ENCODE measurements at places on chromosomes 1 and 21. TPM values are rescaled to one million over a fixed set of nuclear protein-coding genes. Genes with fewer than 3 reads are reported as not detected.

DNA sequence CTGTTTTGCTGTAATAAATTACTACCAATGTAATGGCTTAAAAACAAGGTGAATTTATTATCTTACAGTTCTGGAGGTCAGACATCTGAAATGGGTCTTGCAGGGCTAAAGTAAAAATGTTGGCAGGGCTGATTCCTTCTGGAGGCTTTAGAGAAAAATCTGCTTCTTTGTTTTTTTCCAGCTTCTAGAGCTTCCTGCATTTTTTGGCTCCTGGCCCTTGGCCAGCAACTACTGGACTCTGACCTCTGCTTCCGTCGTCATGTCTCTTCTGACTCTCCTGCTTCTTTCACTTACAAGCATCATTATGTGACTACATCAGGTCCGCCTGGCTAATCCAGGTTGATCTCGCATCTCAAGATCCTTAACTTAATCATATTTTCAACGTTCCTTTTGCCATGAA is 350.9 kb downstream of the S1PR1 start:
- H3K4me1 ChIP-seq: no peaks in the 10 kb centered on the region
- H3K27me3 ChIP-seq: no peaks in the 10 kb centered on the region
- H3K36me3 ChIP-seq: no peaks in the 10 kb centered on the region
- H3K4me3 ChIP-seq: no peak overlapping the region

DNA sequence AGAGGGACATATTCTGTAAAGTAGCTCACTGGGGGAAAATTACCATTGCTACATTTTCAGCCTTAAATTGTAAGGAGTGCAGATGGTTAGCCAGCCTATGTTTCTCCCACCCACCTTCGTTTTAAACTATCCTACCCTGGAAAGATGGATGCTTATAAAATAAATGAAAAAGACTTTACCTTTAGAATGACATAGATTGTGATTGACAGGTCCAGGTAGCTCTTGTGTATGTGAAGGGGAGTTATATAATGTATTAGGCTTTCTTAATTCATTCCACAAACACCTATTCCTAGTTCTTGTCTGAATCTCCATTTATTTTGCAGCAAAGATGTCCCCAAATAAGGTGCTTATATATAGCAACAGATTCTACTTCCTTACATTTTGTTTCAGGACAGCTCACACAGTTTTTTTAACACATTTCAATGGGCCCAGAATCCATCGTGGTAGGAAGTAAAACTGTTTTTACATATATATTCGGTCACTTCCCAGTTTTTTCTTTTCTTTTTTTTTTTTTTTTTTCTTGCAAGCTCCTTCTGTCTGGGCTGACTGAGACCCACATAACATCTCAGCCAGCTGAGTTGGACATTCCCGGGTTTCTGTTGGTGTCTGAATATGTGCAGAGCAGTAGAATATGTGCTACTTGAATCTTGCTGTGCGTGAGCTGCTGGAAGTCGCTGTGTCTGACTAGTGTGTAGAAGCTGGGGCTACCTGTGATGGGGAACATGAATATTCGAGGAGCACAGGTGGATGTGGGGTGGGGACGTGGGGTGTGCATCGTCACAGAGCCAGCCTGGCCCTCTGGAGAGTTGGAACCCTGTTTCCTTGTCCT is 27.8 kb downstream of the UCK2 start:
- H3K27me3 ChIP-seq: no peaks in the 10 kb centered on the region
- H3K4me1 ChIP-seq: peaks cover 57% of the 10 kb centered on the region
- H3K36me3 ChIP-seq: no peaks in the 10 kb centered on the region
- H3K4me3 ChIP-seq: no peak overlapping the region
- no peak for DNase-seq

GRCh38 chr1:161983725-161984124 is 39.9 kb downstream of the OLFML2B start:
- H3K27me3 ChIP-seq: no peaks in the 10 kb centered on the region
- H3K36me3 ChIP-seq: no peaks in the 10 kb centered on the region
- H3K4me3 ChIP-seq: no peak overlapping the region
- H3K27ac ChIP-seq: no peak overlapping the region
- H3K4me1 ChIP-seq: no peaks in the 10 kb centered on the region

DNA sequence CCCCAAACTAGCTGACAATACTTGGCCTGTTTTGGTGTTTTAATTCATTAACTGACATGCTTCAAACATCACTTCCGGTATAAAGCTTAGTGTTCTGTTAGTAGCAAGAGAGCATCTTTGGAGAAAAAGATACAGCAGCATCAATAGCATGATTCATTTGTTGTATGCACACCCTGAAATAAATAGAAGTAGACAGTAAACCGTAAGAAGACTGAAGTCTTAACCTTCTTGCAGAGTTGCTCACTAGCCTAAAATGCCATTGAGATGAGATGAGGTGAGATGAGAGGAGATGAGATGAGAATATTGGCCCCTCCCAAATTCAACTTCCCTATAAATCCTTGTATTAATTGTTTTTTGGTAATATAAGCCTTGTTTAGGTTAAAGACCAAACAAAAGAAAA is 108.8 kb downstream of the TNFSF18 start:
- H3K27me3 ChIP-seq: no peaks in the 10 kb centered on the region
- DNase-seq: no peak
- no peak overlapping the region for H3K27ac ChIP-seq
- H3K4me1 ChIP-seq: no peaks in the 10 kb centered on the region
- H3K4me3 ChIP-seq: no peak overlapping the region

DNA sequence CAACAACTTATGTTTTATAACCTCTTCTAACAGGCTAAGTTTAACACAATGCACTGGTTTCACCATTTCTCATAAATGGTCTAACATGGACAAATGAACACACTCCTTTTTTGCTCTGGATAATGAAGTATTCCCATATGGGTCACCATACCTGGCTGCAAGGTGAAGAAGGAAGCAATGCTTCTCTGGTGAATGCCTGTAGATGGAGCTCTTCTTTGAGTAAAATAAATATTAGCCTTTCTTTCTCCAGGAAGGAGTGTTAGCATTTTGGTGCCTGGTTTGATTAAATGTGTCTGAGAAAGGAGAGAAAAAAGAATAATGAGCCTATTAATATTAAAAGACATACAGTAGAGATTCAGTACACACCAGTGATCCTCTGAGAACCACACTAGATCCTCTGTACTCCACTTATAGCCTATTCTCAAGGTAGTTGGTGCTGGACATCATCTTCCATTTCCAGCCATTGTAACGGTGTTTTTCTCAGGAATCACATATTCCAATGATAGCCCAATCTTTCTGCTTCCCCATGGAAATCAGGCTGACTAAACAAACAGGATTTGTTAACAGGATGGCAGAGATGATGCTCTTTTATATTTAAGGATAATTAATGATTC is 17.6 kb downstream of the MTFR1L start:
- H3K27me3 ChIP-seq: no peaks in the 10 kb centered on the region
- no peak overlapping the region for H3K4me3 ChIP-seq
- H3K36me3 ChIP-seq: peaks cover 22% of the 10 kb centered on the region
- no peak overlapping the region for H3K27ac ChIP-seq

MRPS15 gene
- total RNA-seq: 77.2 TPM

- H3K4me1 ChIP-seq: peaks cover 13% of the 10 kb centered on the region
- no peaks in the 10 kb centered on the region for H3K27me3 ChIP-seq
- H3K4me3 ChIP-seq: no peak overlapping the region
- no peak overlapping the region for H3K27ac ChIP-seq
- DNase-seq: no peak
Measured at GRCh38 chr1:93578433-93578830, 103.2 kb downstream of the BCAR3 start.

OR2T33 gene
- total RNA-seq: not detected

DNA sequence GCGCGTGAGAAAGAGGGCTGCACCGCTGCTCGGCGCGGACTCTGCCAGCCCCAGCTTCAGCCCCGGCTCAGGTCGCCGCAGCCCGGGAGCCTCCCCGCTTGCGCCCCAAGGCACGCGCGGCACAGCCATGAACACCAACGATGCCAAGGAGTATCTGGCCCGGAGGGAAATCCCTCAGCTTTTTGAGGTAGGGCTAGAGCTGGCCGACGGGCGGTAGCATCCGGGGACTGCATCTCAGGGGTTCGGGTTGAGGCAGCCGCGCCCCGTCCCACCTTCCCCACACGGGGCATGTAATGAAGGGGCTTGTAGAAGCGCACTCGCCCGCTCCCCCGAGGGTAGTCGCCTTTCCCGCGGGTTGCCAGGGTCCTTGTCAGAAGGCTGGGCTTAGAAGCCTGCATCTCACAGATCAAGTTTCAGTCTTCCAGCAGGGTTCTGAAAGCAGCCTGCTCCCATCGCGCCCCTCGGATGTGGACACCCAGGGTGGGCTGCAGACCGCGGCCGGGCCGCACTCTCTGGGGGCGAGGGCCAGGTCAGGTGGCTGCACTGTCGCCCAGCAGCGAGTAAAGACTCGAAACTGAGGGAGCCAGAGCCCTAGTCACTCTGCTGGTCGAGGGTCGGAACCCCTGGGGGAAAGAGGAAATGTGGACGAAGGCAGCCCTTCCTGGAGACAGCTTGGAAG is 507 bp downstream of the AK5 start:
- H3K4me1 ChIP-seq: peaks cover 10% of the 10 kb centered on the region
- H3K27me3 ChIP-seq: no peaks in the 10 kb centered on the region
- no peak overlapping the region for H3K27ac ChIP-seq
- DNase-seq: no peak
- H3K4me3 ChIP-seq: peak overlapping the region; percentile 85

- peaks cover 15% of the 10 kb centered on the region for H3K27me3 ChIP-seq
- no peaks in the 10 kb centered on the region for H3K36me3 ChIP-seq
- no peak overlapping the region for H3K27ac ChIP-seq
Measured at GRCh38 chr1:114257554-114257953, 103.9 kb upstream of the SYT6 start.

GRCh38 chr1:210565306-210565705 is 236.6 kb downstream of the HHAT start:
- H3K27me3 ChIP-seq: no peaks in the 10 kb centered on the region
- no peaks in the 10 kb centered on the region for H3K4me1 ChIP-seq
- no peak overlapping the region for H3K4me3 ChIP-seq
- H3K36me3 ChIP-seq: no peaks in the 10 kb centered on the region

DNA sequence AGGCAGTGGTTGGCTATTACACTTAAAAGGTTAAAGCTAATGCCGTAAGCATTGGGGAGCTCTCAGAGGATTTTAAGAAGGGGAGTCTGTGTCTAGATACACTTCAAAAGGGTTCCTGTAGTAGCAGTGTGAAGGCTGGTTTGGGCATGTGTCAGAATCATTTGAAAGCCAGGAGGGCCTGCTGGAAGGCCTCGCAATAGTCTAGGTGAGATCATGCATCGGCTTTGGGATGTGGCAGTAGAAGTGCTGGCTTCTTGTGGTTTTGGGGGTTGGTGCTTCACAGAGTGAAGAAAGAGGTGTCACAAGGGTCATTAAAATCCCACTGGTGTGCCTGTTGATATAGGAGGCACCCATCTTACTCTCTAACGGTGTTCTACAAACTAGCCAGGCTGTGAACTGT is 85.7 kb downstream of the ST6GALNAC3 start:
- no peak for DNase-seq
- no peaks in the 10 kb centered on the region for H3K4me1 ChIP-seq
- H3K4me3 ChIP-seq: no peak overlapping the region
- H3K36me3 ChIP-seq: no peaks in the 10 kb centered on the region

LENEP gene
- 0.88 TPM for total RNA-seq

HES4 gene
- total RNA-seq: 0.29 TPM

GJA4 gene
- total RNA-seq: not detected

SPRR2G gene
- not detected for total RNA-seq

- no peak overlapping the region for H3K4me3 ChIP-seq
- no peaks in the 10 kb centered on the region for H3K27me3 ChIP-seq
- peaks cover 68% of the 10 kb centered on the region for H3K36me3 ChIP-seq
- peaks cover 48% of the 10 kb centered on the region for H3K4me1 ChIP-seq
- H3K27ac ChIP-seq: peak overlapping the region; percentile 89
- no peak for DNase-seq
Measured at GRCh38 chr1:21896652-21897532, 40.2 kb downstream of the HSPG2 start.

PCNT gene
- total RNA-seq: 19.2 TPM

DNA sequence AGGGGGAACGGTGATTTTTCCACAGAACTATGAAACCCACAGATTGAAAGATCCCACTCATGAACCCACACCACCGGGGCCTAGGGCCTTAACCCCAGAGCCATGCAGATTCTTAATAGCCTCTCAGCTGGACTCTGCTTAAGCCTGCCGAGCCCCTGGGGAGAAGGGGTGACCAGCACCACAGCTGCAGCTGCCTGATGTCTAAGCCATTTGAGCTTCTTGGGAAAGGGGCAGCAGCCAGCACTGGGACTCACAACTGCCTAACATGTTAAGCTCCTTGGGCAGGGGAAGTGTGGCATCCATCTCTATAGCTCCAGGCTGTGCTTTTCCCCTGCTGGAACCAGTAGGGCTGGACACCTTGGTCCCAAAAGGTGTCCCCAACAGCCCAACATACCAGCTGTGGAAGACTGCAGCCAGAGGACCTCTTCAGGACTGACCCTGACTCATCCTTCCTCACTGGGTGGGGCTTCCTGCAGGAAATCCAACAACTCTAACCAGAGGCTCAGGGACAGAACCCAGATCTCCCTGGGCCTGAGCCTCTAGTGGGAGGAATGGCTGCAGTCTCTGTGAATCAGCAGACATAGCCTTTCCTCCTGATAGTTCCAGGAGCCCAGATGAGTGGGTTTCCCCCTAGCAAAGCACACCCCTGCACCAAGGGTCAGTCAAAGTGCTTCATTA is 34.6 kb upstream of the FMO3 start:
- DNase-seq: no peak
- no peaks in the 10 kb centered on the region for H3K36me3 ChIP-seq
- no peak overlapping the region for H3K27ac ChIP-seq

DNA sequence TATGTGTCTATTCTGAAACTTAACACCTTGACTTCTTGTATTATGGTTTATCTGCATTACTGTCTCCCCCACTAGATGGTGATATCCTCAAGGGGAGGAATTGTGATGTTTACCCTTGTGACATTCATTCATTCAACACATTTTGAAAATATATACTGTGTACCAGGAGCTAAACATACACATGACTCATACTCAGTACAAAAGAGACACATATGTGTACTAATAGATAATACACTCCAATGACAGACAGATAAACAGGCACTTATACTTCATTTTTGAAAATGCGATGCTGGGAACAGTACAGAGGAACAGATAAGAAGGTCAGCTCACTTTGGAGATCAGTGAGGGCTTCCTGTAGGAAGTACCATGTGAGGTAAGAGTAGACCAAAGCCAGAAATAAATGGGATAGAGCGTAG is 8.9 kb upstream of the RAB3GAP2 start:
- DNase-seq: no peak
- H3K27ac ChIP-seq: no peak overlapping the region
- H3K4me3 ChIP-seq: no peak overlapping the region
